NCI-H1930 (cell line): ENCODE measurements at places on chromosomes 4 and X.

GRCh38 chr4:121308328-121308663, 72.5 kb downstream of the QRFPR start:
- DNase-seq, result no peak

GRCh38 chrX:33589316-33589715, 378.0 kb upstream of the DMD start:
- no peak for DNase-seq

DNA sequence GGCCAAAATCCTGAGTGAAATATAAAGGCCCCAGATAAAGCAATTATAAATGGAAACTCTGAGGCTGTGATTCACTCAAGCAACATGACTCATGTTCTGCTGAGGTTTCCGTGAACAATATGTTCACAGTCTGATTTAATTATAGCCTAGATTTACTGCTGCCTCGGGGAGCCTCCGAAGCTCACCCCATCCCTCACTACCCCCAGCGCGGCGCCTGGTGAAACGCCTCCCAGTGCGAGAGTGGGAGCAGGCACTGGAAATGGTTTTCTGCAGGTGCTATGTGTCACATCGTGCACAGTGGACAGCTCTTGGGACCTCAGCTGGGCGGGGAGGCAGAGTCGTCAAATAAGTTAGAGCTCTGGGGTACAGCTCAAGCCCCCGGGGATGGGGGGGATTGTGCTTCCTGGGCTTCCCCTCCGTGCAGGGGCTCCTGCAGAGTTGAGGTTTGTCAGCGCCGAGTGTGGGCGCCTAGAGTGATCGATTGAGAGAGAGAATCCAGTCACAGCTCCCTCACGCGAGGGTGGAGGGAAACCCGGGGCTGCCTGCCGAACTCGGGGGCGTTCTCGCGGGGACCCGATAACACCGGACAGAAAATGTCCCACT, 110.6 kb downstream of the PHKA2 start:
- no peak for DNase-seq

- no peak for DNase-seq
These were observed at the start of gene STK32B for GRCh38 chr4:5051278-5052203. Gene STK32B (plus strand): TSS chr4:5051480.

GRCh38 chrX:18490806-18491555, 65.6 kb downstream of the CDKL5 start:
- no peak for DNase-seq

- no peak for DNase-seq
These were observed 59.8 kb downstream of the ANOS1 start for GRCh38 chrX:8672176-8672575.

DNA sequence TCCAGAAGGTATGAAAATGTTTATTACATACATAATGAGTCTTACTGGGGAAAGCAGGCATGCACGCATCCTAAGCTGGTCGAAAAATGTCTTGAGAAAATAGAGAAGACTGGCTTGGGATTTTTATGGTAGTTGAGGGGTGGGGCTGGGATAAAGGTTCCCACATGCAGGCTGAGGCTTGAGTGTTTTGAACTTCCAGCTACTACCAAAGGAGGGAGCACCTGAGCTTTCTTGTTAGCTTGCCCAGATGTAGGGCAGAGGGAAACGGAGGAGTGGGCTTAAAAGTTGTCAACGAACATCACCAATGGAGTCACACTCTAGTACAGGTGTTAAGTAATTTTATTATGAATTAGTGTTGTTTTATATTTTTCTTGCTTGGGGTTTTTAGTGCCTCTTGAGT, 39.6 kb upstream of the SRPX start:
- DNase-seq, result no peak

DNA sequence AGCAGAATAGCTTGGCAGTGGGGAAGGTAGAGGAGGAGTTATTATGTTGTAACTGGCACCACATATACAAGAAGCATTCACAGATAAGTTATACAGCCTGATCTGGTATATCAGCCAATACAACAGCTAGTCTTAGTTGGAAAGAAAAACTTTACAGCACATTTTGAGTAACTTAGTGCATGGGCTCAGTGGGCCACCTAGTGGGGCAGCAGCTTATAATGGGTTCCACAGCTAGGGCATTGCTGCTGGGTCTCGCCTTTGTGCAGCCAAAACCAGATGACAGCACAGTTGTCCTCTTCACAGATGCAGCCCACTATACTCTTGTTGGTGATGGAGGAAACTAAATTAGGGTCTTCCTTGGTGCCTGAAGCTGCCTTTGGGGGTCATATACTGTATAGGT, 448.1 kb upstream of the RASGEF1B start:
- no peak for DNase-seq

GRCh38 chr4:176013476-176014247, 52.0 kb upstream of the WDR17 start:
- no peak for DNase-seq

DNA sequence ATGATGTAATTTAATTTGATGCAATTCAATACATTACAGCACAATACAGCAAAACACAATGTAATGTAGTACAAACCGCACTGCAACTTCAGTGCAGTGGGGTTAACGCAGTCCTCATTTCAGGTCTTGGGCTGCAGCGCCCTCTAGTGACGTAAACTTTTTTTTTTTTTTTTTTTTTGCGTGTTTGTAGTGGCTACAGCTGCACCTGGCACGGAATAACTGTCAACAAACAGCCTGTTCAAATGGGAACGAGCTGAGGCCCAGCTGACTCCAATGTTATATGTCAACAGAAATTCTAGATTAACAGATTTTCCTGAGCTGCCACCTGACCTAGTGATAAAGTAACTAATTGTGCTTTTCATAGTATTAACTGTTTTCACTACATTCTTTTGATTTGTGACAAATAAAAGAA, 33.5 kb upstream of the RASSF6 start:
- peak; percentile 68 for DNase-seq

DNA sequence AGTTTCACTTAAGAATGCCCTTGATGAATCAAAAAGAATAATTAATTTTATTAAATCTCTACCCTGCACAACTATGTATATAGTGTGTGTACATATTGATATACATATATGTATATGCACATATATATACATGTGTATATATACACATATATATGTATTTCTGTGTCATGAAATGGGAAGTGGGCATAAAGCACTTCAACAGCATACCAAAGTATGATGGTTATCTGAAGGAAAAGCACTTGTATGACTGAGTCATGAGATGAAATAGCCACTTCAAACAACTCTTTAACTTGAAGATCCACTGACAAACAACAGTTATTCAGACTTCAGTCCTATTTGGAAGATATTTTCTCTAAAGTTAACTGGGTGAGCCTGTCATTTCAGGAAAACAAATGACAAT, 16.3 kb downstream of the RNF128 start:
- no peak for DNase-seq

DNA sequence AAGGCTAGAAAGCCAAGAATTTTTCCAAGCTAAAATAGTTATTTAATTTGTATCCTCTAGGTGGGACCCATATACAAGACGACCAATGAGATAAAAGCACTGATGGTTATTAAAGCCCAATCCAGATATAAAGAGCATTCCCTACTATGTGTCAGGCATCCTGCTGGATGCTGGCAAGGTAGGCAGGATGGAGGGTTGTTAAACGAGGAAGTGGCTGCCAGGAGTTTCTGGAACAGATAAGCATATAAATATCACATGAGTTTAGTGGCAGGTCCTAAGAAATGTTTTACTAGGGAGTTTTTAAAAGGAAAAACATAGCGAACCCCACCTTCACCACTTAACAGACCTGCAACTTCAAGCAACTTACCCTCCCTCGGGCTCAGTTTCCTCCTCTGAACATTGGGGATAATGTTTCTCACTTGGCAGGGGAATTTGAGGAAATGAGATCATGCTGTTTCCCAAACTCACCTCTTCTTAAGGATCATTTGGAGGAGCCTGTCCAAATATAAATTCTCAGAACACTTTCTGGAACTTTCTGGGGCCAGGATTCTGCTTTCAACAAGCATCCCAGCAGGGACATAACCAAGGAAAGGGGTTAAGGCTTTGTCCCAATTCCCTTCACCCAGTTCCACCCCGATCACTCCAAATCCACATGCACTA, 94.3 kb upstream of the LDB2 start:
- no peak for DNase-seq

GRCh38 chr4:37324546-37324945, 80.0 kb downstream of the NWD2 start:
- no peak for DNase-seq

DNA sequence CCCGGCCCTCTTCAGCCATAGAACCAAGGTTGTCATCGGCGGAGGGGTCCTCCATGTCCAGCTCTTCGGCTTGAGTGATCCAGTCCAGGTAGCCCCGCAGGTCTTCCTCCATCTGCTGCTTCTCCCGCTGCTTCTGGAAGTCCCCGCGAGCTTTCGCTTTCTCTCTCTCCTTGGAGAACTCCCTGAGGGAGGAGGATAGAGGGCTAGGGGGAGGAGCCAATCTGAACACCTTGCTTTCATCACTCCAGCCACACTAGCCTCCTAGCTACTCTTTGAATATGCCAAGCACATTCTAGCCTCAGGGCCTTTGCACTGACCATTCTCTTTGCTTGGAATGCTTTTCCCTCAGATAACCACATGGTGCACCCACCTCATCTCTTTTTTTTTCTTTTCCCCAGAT, 6.2 kb downstream of the CACNA1F start:
- DNase-seq, result no peak

- no peak for DNase-seq
These were observed 15.2 kb upstream of the CLOCK start for GRCh38 chr4:55561889-55562288.

- DNase-seq, result no peak
These were observed 1592.7 kb downstream of the TECRL start for GRCh38 chr4:62816566-62816965.

GRCh38 chr4:31655328-31655727, 935.2 kb downstream of the PCDH7 start:
- DNase-seq, result no peak

- DNase-seq, result no peak
These were observed 581.8 kb downstream of the NLGN4X start for GRCh38 chrX:5646818-5647217.

DNA sequence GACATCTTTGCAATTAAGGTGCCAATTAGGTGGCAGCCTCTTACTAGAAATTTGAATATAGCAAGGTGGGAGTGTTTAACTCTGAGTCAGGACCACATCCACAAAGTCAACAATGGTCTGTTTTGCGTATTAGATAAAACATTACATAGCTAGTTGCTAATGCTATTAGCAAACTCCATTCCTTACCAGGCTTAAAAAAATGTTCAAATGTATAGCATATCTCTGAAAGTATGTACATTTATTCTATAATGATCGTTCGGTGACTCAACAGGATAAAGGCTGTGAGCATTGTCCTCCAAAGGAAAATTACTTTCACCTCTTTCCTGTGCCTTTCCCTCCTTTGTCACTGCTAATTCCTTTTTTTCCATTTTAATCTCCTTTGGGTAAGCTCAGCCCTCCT, 74.5 kb downstream of the SYTL5 start:
- DNase-seq, result no peak

- DNase-seq, result no peak
These were observed 50.9 kb upstream of the PRDX4 start for GRCh38 chrX:23616361-23616760.

DNA sequence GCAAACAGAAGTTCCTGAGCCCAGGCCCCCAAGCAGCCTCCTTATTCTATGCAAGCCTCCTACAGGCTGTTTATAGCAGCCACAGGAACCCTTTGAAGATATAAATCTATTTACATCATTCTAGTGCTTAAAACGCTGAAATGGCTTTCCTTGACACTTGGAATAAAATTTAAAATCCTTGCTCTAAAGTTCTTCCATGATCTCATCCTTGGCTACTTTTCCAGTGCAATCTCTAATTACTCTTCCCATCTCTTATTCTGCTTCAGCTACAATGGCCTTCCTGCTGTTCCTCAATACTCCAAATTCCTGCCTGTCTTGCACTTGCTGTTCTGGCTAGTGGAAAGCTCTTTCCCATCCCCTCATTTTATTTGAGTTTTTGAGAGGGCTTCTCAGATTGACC, 634.2 kb upstream of the NR3C2 start:
- DNase-seq, result no peak

DNA sequence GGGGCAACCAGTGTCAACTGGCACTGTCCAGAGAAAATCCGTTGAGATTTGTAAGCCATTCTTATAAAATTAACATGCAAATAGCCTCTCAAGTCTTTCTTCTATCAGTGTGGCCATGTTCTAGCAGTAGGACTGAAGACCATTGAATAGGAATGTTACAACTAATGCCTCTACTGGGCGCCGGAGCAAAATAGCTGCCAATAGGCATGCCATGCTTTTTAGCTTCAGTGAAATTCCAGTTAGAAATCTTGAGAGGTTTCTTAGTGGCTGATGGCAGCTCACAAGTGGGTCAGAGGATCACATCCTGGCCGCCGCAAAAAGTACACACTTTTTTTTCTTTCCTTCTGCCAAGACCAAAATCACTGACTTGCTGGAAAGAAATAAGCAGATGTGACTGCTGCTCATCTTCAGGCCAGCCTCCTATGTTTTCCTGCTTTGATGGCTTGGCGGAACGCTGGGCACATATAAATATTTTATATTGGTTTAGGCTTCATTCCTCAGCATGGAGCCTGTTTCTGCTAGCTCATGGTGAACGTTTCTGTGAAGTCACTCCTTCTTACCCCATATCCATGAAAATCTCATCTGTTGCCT, 293.1 kb downstream of the TENM3 start:
- DNase-seq, result no peak

GRCh38 chr4:176437756-176438155, 118.0 kb downstream of the SPCS3 start:
- no peak for DNase-seq

- no peak for DNase-seq
These were observed 342.8 kb downstream of the DMD start for GRCh38 chrX:32868524-32868895.
